NCI-H526 (cell line): ENCODE measurements at places on chromosomes 3 and 15.

GRCh38 chr3:194322678-194323211 is 28.4 kb downstream of the CPN2 start:
- peak; percentile 54 for DNase-seq

DNA sequence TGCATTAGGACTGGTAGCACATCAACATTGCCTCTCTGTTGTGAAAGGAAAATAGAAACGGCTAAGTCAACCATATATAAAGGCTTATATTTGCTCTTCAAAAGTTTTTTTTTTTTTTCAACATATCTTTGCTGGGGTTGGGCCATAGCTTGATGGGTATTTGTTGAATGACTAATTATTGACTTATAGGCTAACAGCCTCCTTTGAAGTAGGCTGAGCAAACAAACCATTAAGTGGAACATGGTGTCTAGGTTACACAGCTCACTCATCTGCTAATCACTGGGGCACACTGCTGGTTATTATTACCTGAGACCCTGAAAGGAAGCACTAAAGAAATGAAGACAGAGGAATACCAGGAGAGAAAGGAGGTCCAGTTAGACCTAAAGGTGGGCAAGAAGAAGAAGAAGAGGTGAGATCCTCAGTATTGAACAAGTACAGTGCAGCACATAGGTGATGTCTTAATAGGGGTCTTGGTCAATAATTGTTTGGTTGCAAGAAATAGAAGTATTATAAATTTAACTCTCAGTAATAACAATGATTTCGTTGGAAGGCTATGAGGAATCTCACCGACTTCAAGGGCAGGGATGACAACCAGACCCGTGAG is 139.4 kb downstream of the RPLP1 start:
- DNase-seq, result peak; percentile 73

GRCh38 chr3:13950042-13950441 is 70.2 kb upstream of the WNT7A start:
- DNase-seq, result no peak

DNA sequence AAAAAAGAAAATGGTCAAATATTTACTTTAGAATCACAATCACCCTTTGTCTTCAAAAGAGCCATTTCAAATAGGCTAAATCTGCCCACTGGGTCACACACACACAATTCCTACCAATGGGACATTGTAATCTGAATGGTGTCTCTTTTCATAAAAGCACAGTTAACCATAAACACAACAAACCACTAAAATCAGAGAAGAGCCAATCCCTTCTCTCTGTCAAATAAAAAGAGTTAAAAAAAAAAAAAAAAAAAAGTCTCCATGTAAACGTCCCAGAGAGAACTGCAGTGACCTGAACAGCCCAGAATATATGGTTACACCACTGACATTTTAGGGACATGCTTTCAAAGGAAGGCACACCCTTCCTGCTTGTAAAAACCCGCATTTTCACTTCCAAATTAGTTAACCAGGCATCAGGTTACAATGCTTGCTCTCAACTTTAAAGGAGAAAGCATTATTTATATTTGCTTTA is 63.7 kb downstream of the PRICKLE2 start:
- DNase-seq, result peak; percentile 84

- DNase-seq, result no peak
Observed at GRCh38 chr3:110814170-110815007, 257.2 kb upstream of the NECTIN3 start.

DNA sequence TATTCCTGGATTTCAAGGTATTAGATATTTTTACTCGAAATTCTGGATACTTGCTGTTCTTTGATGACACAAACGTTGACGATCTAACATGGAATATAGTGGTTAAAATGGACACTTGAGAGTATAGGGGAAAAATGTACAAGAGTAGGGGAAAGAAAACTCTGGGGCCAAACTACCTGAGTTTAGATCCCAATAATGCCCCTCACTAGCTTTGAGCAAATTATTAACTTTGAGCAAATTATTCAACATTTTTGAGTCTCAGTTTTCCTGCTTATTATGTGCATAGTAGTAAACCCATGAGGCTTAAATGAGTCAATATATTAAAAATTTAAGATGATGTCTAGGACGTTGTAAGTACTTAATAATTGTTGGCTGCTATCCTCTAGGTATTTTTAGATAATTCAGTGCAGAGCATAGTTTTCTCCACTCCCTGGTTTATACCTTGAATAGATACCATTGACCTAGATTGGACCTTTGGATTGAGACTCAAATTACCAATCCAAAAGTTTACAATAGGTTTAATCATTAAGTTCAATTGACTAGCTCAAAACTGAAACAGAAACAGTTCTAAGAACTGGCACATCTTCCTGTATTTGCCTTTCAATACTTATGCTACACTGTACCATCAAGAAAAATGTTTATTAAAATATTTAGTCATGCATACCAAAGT is 4.5 kb downstream of the ADGRG7 start:
- DNase-seq, result no peak

DNA sequence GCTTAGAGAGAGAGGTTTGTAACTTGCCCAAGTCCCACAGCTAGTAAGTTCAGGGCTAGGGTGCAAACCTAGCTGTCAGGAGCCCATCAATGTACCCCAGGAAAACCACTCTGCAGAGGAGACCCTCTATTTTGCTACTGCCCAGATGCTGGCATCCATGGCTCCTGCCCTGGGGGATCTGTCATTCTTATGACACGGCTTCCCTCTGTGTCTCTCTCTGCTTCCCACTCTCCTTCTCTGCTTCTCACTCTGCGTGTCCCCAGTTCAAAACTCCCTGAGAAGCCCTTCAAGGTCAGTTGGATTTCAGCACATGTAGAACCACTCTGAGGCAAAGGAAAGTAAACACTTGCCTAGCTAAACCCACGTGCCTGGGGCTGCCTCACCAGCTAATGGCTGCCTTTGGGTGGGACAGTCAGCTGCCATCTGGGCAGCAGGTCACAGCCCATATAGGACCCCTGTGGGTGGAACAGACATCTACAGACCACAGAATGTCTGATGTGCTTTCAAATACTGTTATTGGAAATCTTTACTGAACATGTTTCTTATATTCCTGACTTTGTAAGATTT is 29.4 kb upstream of the SLCO2A1 start:
- DNase-seq, result no peak

GRCh38 chr3:107206945-107207344 is 170.3 kb upstream of the CCDC54 start:
- DNase-seq, result no peak

- no peak for DNase-seq
Observed at GRCh38 chr3:37266809-37267208, 92.4 kb upstream of the LRRFIP2 start.

GRCh38 chr3:29924783-29925561 is 644.1 kb downstream of the RBMS3 start:
- DNase-seq, result no peak

- DNase-seq, result no peak
Observed at GRCh38 chr3:41987627-41988026, 25.7 kb upstream of the ULK4 start.

DNA sequence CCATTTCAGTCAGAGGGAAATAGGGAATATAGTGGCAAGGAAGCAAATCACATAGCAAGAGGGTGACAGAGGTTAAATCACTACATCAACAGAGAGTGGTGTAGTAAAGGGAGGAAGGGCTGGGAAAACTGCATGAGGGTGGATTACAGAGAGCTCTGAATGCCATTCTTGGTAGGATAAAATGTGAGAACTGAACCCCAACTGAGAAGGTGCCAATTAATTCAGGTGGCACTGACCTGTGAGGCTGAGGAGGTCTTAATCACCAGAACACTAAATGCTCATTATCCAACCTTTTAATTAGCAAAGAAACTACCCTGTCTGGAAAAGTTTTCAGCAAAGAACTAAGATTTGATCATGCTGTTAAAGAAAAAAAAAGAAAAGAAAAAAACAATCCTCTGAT is 202.7 kb downstream of the LRRN1 start:
- no peak for DNase-seq

DNA sequence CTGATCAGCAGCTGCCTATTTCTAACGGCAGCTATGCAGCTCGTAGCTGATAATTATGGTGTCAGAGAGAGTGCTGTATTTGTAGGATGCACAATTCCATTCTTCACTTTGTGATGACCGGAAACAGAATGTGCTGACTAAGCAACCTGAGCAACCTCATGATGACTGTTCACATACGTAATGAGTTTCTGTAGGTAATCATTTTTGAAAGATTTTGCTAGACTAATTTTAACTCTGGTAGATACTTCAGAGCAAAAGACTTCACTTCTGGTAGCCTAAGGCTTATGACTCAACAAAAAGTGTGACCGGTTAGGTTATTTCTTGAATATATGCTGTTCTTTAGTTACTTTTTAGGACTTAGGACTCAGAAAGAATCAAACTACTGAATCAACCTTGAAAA is 567.7 kb downstream of the NAALADL2 start:
- DNase-seq, result no peak

- DNase-seq, result no peak
Observed at GRCh38 chr3:153079386-153079785, 82.6 kb upstream of the RAP2B start.

DNA sequence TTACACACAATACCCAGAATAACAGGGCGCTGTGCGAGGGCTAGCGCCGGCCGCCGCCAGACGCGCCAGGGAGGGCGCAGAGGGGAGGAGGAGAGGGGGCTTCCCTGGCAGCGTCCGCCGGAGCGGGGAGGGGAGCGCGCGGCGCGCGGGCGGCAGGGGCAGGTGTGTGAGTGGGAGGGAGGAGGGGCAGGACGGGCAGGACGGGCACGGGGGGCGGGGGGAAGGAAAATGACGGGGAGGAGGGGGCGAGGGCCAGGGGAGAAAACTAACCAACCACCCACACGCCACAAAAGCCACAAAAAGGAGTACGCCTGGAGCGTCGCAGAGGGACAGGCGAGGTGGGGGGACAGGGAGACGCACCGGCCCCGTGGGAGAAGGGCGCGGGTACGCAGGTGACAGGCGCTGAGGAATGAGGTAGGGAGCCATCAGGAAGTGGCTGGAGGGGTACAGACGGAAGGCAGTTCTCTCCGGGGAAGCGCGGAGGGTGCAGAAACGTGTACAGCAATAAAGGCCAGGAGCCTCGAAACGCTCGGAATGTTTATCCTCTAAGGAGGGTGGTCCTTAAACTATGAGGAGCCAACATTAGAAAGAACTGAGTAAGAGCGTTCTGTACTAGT is 610 bp upstream of the SATB1 start:
- DNase-seq, result peak; percentile 94

GRCh38 chr15:63874616-63875015 is 40.9 kb upstream of the HERC1 start:
- no peak for DNase-seq

DNA sequence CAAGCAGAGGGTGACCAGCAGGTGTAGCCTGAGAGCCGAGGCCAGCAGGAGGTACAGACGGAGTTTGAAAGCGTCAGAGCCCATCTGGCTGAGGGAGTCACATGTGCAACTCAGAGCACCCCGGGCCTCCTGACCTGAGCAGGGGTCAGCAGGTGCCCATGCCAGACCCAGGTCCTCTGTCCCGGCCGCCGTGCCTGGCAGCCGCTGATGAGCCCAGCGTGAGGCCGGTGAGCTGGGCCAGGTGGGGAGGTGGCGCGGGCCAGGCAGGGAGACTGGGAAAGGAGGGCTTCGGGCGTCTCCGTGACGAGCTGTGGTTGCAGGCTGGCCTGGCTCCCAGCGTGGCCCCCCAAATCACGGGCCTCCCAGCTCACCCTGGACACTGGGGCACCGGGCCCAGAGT is 130.9 kb downstream of the CHSY1 start:
- no peak for DNase-seq
